Adrenal gland (tissue), 19 donors: ENCODE measurements at places on chromosomes 2 and 18.

- DNase-seq, result no peak
These were observed 38.4 kb upstream of the MYO1B start for GRCh38 chr2:191206613-191207471.

GRCh38 chr2:172510548-172510947 lies 45.3 kb upstream of the PDK1 start:
- DNase-seq, result no peak

- no peak for DNase-seq
These were observed 50.3 kb downstream of the GBX2 start for GRCh38 chr2:236117861-236118269.

- no peak for DNase-seq
These were observed 16.3 kb downstream of the SP3 start for GRCh38 chr2:173948842-173949241.

GRCh38 chr2:101162561-101163330 lies 11.6 kb upstream of the TBC1D8 start:
- DNase-seq, result no peak

DNA sequence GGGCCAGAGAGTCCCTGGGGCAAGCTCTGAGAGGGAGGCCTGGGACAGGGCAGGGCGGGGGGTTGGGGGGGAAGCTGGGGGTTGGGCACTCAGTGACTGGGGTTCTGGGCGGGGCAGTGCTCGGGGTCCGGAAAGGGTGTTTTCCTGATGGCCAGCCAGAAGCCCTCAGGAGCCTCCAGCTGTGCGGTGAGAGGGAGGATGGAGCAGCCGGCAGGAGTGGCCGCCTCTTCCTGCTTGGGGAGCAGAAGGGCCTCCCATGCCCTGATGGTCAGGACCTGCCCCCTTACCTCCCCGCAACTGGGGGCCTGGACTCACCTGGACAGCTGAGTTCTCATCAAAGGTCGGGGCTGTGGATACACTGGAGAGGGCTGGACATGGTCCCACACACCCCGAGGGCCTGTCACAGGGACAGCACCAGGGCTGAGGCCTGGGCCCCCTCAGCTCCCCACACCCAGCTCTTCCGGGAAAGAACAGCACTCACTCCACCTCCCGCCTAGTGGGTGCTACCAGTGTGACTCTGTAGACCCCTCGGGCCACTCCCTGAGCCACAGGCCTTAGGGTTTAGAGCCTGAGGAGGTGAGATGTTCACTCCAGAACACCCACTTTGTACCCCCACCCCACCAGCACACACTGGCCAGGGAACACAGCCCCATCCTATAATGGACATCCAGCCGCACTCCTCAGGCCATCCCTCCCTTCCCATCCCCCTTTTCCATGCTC lies 6.7 kb downstream of the SFTPB start:
- no peak for DNase-seq

GRCh38 chr2:231900972-231901371 lies 25.2 kb downstream of the NPPC start:
- no peak for DNase-seq

GRCh38 chr18:27713037-27713737 lies 463.7 kb downstream of the CDH2 start:
- DNase-seq, result no peak

- no peak for DNase-seq
These were observed 392.4 kb downstream of the RNF144A start for GRCh38 chr2:7309582-7309981.

DNA sequence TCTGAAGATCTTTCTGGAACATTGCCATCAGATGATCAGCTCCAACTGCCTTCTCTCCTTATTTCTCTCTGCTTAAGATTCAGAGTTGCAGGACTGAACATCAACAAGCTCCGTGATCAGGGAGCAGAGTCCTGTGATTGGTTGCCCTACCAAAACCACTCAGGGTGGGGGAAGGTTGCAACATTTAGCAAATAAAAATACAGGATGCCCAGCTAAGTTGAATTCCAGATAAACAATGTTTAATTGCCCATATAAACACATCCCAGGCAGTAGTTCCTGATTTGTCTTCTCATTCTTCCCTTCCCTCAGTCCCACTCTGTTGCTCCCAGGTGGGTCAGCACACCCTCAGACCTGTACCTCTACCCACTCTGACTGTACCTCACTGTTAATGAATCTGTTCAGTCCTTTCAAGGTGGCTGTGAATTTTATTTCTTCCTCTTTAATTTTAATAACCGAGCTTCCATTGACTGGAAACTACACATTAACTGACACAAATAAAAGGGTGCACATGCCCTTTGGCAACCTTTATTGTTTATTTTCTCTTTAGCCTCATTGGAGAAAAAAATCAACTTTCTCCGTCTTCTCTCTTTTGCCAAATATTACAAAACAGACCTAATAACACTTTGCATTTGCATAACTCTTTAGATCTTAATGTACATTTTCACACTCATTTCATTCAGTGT lies 167.1 kb upstream of the PKDCC start:
- no peak for DNase-seq
